ENCODE measurements at places on chromosomes 16 and 17.

GRCh38 chr17:34318474-34318873, 761 bp upstream of the CCL8 start:
- no peak for DNase-seq

DNA sequence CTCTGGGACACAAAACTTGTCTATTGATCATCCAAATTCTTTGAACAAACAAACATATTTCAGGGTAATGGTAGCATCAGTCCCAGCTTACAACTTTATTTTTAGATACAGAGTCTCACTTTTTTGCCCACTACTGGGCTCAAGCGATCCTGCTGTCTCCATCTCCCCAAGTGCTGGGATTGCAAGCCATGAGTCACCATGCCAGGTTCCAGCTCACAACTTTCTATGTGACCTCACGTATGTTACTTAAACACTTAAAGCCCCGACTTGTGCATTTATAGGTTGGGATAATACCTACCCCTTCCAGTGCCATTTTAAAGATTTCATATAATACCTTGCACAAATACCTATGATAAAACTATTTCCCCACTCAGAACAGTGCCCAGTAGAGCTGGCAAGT, 42.0 kb upstream of the KSR1 start:
- DNase-seq = no peak

- DNase-seq = no peak
Observed at GRCh38 chr17:81103379-81103778, 61.9 kb upstream of the PVALEF start.

DNA sequence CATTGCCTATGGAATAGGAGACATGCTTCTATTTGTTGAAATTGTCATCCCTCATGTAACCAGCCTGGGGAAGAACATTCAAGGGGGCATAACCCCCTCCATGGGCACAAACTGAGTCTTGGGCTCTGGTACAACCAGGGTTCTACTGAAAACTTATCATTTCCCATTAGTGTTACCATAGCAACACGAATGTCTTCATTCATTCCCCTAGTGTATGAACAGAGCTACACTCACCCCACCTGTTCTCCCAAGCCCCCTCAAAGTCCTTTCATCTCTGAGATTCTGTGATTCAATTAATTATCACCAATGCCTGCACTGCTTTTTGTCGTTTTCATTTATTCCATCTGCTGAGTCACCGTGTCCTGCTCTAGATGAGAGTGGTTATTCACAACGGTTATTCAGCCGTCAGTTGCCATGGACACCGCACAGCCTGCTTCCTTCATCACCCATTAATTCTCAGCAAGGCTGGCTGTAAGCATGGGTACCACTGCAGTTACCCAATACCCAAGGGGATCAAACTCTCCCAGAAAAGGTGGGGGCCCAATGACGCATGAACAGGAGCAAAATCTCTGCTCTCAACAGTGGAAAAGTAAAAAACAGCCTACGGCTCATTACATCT, 1.6 kb upstream of the GAST start:
- DNase-seq = no peak

GRCh38 chr17:79255926-79256585, 181.4 kb downstream of the ENGASE start:
- no peak for DNase-seq

- DNase-seq = no peak
Observed at GRCh38 chr16:71489122-71489521, at the start of gene ZNF19. Gene ZNF19, minus strand, starts transcription at chr16:71489324. Its CDS starts 7,210 bp downstream, at chr16:71482114.

GRCh38 chr17:78272181-78272913, 40.9 kb downstream of the TMEM235 start:
- DNase-seq = no peak

GRCh38 chr16:27106305-27106704, 39.6 kb downstream of the C16orf82 start:
- DNase-seq = no peak

GRCh38 chr16:75361936-75362335, 71.4 kb downstream of the CFDP1 start:
- DNase-seq = no peak

GRCh38 chr16:73190256-73190655, 142.3 kb upstream of the ZFHX3 start:
- DNase-seq = no peak

DNA sequence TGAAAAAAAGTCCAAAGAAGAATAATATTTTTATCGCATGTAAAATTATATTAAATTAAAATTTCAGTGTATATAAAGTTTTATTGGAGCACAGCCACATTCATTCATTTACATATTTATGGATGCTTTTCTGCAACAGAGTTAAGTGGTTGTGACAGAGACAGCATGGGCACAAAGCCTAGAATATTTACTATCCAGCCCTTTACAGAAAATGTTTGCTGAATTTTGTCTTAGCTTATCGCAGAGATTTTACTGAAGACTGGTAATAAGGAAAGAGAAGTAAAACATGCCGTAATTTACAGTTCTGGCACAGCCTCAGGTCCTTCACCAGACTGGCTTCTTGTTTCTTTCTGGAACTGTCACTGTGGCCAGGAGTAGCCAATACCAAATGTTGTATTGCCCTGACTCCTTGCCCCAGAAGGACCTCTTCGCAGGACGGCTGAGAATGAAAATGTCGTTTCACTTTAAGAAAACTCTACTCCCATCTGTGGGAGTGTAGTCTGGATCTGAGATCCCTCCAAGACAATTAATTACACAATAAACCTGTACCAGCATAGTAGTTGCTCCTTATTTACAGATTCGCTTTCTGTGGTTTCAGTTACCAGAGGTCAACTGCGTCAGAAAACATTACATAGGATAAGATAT, 94.9 kb upstream of the GOT2 start:
- DNase-seq = no peak
